ENCODE measurements at places on chromosomes 5 and 9. TPM values are rescaled to one million over a fixed set of nuclear protein-coding genes. Genes with fewer than 3 reads are reported as not detected.

- H3K4me3 ChIP-seq: no peak overlapping the region
- H3K4me1 ChIP-seq: no peaks in the 10 kb centered on the region
- peaks cover 8% of the 10 kb centered on the region for H3K27me3 ChIP-seq
- no peak for DNase-seq
- no peak overlapping the region for H3K27ac ChIP-seq
Measured at GRCh38 chr5:140857987-140858240, 2.2 kb downstream of the PCDHA10 start.

DNA sequence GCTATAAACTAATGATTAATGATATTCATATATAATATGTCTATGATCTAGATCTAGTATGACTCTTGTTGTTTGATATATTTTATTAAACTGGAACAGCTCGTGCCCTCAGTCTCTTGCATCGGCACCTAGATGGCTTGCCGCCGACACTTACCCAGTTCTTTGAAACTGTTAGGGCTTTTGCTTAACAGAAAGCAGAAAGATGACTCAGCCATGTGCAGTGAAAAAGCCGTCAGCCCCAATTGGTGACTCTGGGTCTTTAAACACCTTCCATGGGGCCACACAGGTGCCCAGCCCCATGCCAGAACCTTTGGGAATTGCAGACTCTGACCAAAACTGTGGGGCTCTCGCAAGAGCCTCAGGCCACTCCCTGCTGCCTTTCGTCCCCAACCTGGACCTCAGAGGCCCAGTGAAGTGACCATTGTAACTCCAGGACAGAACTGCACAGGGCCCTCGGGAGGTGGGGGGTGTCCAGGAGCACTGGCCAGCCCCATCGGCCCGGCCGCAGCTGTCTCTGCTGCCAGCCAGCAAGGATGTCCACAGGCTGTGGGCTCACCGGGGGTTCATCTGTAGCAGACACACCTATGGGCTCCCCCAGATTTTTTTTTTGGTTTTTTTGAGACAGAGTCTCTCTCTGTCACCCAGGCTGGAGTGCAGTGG is 7.8 kb downstream of the LCN10 start:
- DNase-seq: no peak
- H3K27me3 ChIP-seq: no peaks in the 10 kb centered on the region
- H3K36me3 ChIP-seq: no peaks in the 10 kb centered on the region
- H3K27ac ChIP-seq: no peak overlapping the region
- H3K4me1 ChIP-seq: no peaks in the 10 kb centered on the region

- peaks cover 14% of the 10 kb centered on the region for H3K4me1 ChIP-seq
- DNase-seq: peak; percentile 45
- H3K36me3 ChIP-seq: no peaks in the 10 kb centered on the region
- peak overlapping the region; percentile 90 for H3K27ac ChIP-seq
Measured at GRCh38 chr5:138177941-138178515, 402 bp downstream of the BRD8 start.

DNA sequence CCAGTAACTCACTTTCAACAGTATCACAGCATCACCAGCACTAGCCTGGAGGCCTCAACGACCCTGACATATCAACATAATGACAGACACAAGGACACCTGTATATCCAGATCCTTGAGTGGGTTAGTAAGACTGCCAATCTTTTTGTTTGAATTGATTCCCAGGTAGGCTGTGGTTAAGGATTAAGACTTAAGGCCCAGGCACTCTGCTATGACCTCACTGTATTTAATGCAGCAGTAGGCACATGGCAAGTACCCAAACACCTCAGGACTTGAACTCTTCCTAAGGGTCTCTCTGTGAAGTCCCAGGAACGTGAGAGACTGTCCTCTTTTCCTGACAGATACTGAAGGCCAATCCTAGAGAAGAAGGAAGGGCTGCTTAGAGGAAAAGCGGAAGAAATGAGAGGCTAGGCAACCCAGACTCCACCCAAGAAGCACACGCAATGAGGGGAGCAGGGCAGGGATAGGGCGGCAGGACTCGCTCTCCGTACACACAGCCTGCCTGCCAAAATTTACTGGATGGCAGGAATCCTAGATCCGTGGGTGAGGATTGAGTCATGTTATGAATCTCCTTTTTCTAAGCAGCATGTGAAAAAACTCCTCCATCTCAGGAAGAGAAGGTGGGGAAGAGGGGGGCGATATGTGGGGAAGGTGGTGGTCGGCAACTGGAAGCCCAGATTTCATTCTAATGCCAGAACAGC is 93.4 kb downstream of the SIL1 start:
- H3K27me3 ChIP-seq: no peaks in the 10 kb centered on the region
- peaks cover 14% of the 10 kb centered on the region for H3K4me1 ChIP-seq
- DNase-seq: peak; percentile 92
- H3K27ac ChIP-seq: peak overlapping the region; percentile 94
- H3K4me3 ChIP-seq: no peak overlapping the region

Gene TPPP
- 0.52 TPM for total RNA-seq

DNA sequence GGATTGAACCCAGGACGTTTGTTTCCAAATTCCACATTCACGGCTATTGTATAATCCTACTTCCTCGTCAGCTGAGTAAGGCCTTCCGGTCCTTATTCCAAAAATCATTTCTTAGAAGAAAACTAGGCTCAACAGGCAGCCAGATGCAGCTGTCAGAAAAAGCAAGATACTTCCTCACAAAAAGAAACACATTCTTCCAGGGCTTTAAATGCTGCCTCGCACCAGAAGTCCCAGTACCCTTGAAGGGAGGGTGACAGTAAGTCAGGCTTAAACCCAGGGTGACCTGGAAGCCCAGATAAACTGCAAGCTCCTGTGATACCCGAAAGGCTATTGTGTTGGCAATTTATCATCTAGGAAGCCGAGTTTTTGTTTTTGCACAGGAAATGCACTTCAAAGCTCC is 414.0 kb downstream of the NFIB start:
- peak; percentile 29 for DNase-seq
- H3K27me3 ChIP-seq: no peaks in the 10 kb centered on the region
- H3K27ac ChIP-seq: no peak overlapping the region
- peaks cover 14% of the 10 kb centered on the region for H3K4me1 ChIP-seq
- H3K36me3 ChIP-seq: no peaks in the 10 kb centered on the region
- no peak overlapping the region for H3K4me3 ChIP-seq

Gene FOXI1
- not detected for total RNA-seq

DNA sequence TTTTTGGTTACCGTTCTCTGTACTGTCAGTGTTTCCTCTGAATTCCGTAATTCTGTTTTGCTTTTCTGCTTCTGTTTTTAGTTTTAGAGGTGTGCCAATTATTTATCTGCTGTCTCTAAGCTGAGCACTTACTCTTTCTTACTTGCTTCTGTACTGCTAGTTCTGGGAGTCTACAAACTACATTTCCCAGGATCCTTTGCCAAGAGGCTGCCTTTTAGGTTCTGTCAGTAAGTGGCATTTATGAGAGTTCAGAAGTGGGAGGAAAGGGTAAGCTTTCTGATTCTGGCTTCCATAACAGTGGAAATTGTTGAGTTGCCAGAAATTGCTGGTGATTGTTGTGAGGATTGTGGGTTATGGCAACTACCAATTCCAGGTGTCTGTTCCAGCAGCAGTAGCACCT is 102.4 kb downstream of the OSTF1 start:
- H3K4me3 ChIP-seq: no peak overlapping the region
- no peaks in the 10 kb centered on the region for H3K36me3 ChIP-seq
- no peaks in the 10 kb centered on the region for H3K27me3 ChIP-seq
- DNase-seq: no peak
- no peak overlapping the region for H3K27ac ChIP-seq

- no peak overlapping the region for H3K27ac ChIP-seq
- no peaks in the 10 kb centered on the region for H3K36me3 ChIP-seq
- DNase-seq: no peak
- no peaks in the 10 kb centered on the region for H3K27me3 ChIP-seq
- H3K4me3 ChIP-seq: no peak overlapping the region
- peaks cover 19% of the 10 kb centered on the region for H3K4me1 ChIP-seq
Measured at GRCh38 chr5:136013559-136013958, 15.2 kb upstream of the TGFBI start.

GRCh38 chr5:78888580-78889368 is 96.3 kb downstream of the ARSB start:
- no peak for DNase-seq
- no peaks in the 10 kb centered on the region for H3K36me3 ChIP-seq
- H3K4me1 ChIP-seq: no peaks in the 10 kb centered on the region
- H3K27ac ChIP-seq: no peak overlapping the region

DNA sequence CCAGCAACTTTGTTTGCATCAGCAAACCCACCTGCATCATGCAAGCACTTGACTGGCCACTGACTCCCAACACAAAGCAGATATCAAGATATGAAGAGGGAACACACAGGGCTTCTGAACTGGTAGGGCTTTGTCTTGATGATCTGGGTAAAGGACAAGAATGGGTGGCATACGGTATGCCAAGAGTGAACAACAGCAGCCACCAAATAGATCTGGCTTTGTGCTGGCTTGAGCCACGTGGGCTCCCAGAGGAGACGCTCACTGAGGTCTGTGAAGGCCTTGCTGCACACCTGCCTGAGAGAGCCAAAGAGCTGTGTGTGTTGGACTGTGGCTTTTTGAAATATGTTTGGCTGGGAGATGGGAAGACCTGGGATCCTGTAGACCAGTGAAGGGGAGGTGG is 43.5 kb downstream of the FGF1 start:
- no peak overlapping the region for H3K4me3 ChIP-seq
- no peaks in the 10 kb centered on the region for H3K27me3 ChIP-seq
- H3K36me3 ChIP-seq: no peaks in the 10 kb centered on the region
- H3K4me1 ChIP-seq: no peaks in the 10 kb centered on the region
- no peak overlapping the region for H3K27ac ChIP-seq

DNA sequence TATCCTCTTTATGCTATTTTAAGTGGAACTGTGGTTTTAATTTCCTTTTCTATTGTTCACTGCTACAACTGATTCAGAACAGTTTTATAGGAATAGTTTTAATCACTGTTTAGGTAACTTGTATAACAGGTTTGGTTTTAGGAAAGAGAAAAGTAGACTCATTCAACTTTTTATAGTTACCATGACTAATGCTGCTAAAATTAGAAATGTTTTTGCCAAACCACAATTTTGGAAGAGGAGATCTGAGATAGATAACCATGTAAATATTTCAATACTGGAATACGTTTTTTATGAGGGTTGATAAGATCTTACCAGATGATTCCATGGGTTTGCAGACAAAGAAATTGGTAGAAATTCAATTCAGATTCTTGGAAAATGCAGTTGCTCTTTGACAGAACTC is 404.6 kb upstream of the ARRDC3 start:
- H3K27ac ChIP-seq: no peak overlapping the region
- no peaks in the 10 kb centered on the region for H3K36me3 ChIP-seq
- no peak for DNase-seq
- no peak overlapping the region for H3K4me3 ChIP-seq
- H3K27me3 ChIP-seq: no peaks in the 10 kb centered on the region

GRCh38 chr9:27625751-27626150 is 52.5 kb upstream of the C9orf72 start:
- no peaks in the 10 kb centered on the region for H3K4me1 ChIP-seq
- no peak overlapping the region for H3K27ac ChIP-seq
- H3K36me3 ChIP-seq: no peaks in the 10 kb centered on the region
- no peak for DNase-seq

DNA sequence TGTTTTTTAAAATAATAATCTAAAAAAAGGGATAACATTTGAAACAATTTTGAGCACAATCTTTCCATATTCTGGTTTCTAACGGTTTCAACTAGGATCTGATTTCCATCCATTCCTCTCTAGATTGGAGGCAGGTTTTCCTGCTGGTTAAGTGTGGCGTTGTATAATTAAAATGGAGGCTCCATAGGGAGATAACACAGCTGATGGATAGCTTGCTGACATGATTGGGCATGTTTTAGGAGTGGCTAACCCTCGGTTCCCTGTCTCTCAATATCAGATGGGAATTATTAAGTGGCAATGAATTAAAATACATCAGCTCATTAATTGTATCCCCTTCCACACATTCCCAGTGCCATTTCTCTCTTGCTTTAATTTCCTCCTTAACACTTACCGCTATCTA is 209.0 kb downstream of the ALDH1A1 start:
- H3K36me3 ChIP-seq: no peaks in the 10 kb centered on the region
- no peak overlapping the region for H3K27ac ChIP-seq
- DNase-seq: no peak
- no peaks in the 10 kb centered on the region for H3K4me1 ChIP-seq

DNA sequence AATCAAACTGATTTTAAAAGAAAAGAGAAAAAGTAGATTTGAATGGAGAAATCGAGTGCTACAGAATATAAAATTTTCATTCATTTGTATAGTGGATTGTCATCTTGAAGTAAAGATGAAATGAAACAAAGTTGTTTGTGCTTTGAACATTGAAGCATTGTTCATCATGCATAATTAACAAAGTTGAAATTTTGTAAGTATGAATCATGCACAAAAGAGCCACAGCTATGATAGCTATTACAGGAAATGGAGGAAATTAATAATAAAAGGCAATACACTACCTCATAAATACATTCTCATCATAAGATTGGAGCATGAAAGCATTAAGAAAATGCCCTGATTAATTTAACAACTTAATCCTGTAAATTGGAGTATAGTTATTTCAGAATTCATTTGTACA is 153.4 kb upstream of the TLX3 start:
- no peaks in the 10 kb centered on the region for H3K4me1 ChIP-seq
- H3K27ac ChIP-seq: no peak overlapping the region
- H3K36me3 ChIP-seq: no peaks in the 10 kb centered on the region
- no peak overlapping the region for H3K4me3 ChIP-seq
- DNase-seq: no peak

DNA sequence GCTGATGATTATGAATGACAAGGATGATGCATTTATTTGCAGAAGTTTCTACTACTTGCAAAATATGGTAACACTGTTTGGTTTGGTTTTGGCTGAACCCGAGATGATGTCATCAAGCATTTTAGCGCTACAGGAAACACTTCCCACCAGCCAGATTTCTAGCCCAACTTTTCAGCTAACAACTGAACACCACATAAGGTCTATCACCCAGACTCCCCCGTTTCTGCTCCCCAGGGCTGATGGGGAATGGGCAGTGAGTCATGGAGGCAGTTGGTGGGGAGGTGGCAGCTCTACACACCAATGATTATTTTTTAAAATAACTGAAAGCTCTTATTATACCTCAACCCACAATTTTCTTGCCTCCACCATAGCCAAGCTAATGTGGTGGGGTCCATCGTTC is 302.9 kb downstream of the CEMIP2 start:
- no peak overlapping the region for H3K27ac ChIP-seq
- no peak for DNase-seq
- H3K4me3 ChIP-seq: no peak overlapping the region
- H3K4me1 ChIP-seq: no peaks in the 10 kb centered on the region
- H3K36me3 ChIP-seq: no peaks in the 10 kb centered on the region

Gene CARD6
- total RNA-seq: 27.5 TPM

DNA sequence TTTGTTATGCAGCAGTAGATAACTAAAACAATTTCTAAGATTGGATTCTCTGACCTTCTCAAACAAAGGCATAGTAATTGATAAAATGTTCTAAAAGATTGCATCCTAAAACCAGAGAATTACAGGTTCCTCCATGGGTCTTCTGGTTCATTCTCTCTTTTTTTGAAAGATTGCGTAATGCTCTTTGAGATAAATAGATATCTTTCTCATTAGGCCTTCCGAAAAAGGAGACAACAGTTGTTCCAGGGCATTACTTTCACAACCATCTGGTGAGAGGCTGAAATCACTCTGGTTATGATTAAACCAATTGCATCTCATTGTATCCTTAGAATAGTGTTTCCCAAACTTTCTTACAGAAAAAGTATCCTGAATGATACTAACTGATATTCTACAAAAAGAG is 174.7 kb upstream of the NREP start:
- no peak overlapping the region for H3K27ac ChIP-seq
- no peak for DNase-seq
- no peak overlapping the region for H3K4me3 ChIP-seq
- H3K36me3 ChIP-seq: no peaks in the 10 kb centered on the region
- no peaks in the 10 kb centered on the region for H3K27me3 ChIP-seq
- peaks cover 15% of the 10 kb centered on the region for H3K4me1 ChIP-seq

Gene SPATA31A5
- not detected for total RNA-seq

Data from adrenal gland (tissue), 19 donors.